CD4-positive, alpha-beta T cell treated with Interleukin-6 for 4 hours (primary cell): ENCODE measurements at places on chromosomes 3 and 15.

DNA sequence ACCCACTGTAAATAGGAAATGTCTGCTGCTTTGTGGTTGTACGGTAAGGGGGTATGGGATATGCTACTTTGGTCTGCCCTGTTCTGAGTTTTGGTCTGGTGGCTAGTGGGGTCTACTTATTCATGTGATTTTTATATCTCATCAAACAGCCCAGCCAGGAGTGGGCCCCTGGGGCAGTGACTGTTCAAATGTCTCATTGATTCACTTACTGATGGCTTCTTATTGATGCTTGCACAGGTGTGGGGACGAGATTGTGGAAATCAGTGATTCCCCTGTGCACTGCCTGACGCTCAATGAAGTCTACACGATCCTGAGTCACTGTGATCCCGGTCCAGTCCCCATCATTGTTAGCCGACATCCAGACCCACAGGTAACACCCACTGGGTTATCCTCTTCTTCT lies 38.5 kb downstream of the STARD5 start:
- DNase-seq = no peak

DNA sequence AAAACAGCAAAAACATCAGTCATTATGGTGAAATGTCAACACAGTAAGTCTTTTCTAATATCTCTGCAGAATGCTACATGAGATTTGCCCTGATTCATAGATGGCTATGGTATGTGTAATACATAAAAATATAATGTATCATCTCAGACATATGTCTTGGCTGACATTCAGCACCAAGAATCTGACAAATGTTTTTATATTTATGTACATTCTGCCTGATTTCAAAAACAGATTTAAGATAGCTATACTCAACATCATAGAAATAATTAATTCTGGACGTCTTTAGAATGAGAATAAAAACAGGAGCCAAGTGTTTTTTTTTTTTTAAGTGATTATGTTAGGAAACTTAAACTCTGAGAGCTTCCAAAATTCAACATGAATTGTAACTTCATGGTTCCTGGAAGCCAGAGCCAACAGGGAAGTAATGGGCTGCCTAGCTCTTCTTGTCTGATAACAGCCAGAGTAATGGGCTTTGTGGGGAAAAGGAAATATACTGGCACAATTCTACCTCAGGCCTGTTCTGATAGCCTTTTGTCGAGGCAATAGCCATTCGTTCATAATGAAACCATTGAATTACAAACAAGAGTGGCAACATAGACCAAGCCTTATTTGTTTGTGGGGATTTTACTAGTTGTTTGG lies 184.4 kb downstream of the VGLL4 start:
- no peak for DNase-seq

DNA sequence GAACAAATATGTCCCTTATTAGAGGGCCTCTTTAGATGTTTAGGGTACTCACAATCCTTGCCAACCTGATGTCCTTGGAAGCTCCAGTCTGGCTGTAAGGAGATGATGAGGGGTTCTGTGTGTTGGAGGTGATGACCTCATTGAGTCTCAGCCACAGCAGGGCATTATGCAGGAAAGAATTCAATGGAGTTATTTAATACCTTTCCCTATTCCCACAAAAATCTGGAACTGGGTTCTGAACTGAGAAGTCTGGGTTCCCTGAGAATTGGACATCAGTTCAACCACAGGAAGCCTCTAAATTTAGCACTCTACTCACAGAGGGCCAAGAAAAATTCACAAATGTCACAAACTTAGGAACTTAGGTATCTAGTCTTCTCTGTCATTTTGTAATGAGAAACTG lies 36.9 kb downstream of the SLC35A5 start:
- DNase-seq = no peak

- DNase-seq = no peak
Measured at GRCh38 chr15:80788536-80788935, 9.4 kb downstream of the CEMIP start.

DNA sequence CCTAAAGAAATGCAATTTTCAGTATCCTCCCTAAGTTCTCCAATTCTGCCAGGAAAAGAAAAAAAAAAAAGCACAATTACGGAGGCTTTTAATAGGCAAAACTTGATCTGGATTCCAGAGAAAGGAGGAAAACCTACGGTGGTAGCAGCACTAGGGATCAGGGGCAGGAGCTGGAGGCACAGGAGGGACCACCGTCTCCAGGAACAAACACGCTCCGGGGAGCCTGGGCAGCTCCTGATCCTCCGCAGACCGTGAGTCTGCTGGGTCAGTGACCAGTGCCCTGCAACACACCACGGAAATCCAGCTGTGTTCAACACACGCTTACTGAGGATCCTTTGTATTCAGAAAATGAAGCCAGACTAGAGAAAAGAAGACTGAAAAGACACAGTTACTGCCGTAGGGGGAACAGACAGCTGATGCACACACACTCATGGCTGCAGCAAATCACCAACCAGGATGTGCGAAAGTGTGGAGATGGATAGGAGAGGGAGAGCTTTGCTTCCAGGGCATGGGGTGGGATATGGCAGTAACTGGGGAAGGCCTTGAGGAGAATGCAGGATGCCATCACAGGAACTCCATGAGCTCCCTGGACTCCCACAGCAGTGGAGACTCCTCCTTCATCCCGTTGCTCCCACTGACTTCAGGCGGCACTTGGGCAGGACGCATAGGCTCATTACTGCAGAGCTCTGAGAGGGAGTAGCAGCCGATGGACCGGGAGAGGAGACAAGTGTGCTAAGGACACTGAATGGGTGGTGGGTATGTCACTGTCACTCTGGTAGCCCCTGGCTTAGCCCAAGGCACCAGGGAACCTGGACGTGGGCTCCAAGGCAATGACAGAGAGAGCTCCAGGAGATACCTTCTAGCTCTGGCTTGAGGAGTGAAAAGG lies 167.0 kb downstream of the ATP10A start:
- DNase-seq = no peak

- DNase-seq = no peak
Measured at GRCh38 chr3:174618368-174619080, 240.6 kb upstream of the NAALADL2 start.

GRCh38 chr3:12829886-12830784 lies 11.2 kb downstream of the RPL32 start:
- no peak for DNase-seq

GRCh38 chr3:39263576-39263975 lies 16.3 kb downstream of the CX3CR1 start:
- no peak for DNase-seq

DNA sequence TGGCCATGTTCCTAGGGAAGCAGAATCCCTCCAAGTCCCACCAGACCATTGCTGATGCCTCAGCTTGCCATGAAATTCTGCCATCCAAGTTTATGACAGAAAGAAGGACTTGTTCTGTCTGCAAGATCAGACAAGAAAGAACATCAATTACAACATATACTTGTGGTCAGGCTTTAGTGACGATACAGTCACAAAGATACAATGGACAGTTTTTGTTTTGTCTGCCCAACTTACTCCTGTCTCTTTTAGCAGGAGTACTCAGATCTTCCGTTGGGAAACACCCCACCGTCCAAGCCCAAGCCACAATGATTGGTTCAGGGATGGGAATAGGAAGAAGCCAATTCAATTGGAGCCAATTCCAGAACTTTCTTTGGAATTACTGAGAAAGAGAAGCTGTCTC lies 15.7 kb downstream of the KLHL6 start:
- no peak for DNase-seq

- no peak for DNase-seq
Measured at GRCh38 chr3:126051741-126052140, 32.2 kb downstream of the SLC41A3 start.

DNA sequence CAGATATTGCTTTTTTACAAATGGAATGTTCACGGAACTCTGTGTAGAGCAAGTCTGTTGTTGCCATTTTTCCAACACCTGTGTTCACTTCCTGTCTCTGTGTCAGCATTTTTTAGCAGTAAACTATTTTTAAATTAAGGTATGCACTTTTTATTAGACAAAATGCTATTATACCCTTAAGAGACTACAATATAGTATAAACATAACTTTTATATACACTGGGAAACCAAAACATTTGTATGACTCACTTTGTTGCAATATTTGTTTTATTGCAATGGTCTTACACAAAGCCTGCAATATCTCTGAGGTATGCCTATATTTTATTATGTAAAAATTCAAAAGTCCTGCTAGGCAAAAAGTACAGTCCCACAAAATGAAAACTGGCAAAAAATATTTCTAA lies 39.8 kb upstream of the FGF7 start:
- DNase-seq = no peak

DNA sequence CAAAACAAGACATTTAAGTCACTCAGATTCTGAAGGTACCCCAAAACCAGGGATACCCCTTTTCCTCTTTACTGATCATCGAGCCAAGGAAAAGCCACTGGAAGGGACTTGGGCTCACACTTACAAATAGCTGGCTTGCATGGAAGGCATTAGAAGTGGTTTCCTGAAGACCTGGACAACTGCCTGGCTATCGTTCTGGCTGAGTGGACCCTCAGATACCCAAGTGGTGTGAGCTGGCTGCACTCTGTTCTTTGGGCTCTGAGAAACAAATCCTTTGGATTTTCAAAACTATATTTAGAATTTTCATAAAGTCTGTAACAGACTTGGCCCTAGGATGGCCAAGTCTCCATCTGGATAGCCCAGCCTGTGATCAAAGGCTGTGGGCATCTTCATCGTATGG lies 110.1 kb upstream of the CTDSPL start:
- DNase-seq = no peak

DNA sequence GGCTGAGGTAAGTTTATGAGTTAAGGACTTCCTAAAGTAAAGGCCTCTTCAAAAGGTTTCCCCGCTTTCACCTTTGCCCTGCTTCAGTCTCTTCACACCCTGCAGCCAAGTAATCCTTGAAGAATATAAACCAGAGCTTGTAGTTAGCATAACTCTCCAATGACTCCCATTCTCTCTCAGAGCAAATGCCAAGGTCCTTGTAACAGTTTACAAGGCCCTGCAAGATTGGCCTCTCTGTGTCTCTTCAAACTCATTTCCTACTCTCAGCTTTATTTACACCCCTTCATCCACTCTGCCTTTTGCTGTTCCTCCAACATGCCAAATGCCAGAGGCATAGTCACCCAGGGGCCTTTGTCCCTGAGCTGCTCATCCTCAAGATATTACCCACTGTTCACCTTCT lies 60.5 kb upstream of the MME start:
- no peak for DNase-seq

DNA sequence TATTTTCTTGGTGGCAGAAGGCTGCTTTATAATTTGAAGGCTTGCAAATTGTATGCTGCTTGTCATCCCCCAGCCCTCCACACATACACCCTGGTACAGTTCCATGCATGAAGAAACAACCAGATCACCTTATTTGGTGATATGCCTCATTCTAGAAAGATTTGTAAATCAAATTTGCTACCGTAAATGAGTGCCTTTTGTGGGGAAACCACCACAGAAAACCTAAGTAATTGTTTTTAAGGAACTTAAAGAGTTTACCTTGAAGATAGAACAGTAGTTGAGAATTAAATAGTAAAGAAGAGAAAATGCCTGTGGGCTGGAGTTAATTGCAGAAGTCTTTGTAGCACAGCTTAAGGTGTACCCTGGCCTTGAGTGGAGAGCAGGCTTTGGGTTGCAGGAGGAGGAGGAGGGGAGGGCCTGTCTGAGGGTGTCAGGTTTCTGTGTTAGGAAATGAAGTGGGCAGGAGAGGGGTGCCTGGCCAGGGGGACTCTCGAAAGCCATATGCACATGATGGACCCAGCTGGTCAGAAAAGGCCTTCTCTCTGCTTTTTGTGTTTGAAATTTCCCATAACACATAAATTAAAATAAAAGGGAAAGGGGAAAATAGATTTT lies 6.9 kb downstream of the NIPA2 start:
- DNase-seq = no peak

- DNase-seq = peak; percentile 73
Measured at GRCh38 chr3:37993820-37994638, 3.4 kb downstream of the VILL start.

DNA sequence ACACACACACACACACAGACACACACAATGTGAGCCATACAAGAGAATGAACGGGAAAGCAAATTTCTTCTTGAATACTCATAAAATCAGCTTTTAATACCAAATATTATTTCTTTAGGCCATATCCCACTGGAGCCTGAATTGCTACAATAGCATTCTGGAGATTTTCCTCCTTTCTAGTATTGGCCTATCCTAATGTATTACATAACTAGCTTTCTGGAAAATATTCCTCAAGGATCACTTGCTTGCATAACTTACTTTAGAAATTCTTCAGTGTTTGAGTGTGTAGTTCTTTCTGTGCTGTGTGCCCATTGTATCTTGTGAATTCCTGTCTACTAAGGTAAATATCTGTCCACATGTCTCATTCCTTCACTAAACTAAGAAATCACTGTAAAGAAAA lies 351.0 kb upstream of the MCTP2 start:
- DNase-seq = no peak

DNA sequence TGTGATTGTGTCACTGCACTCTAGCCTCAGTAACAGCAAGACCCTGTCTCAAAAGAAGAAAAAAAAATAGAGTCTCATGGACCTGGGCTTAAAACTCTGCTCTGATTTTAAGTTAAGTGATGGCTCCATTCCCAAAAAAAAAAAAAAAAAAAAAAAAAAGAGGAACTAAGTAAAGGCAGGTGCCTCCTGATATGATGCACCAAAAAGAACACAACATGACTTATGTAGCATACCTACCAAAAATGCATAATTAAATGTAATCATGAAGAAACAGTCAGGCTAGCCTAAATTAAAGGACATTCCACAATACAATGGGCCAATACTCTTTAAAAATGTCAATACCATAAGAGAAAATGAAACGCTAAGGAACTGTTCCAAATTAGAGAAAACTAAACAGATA lies 5.4 kb upstream of the IREB2 start:
- no peak for DNase-seq

- DNase-seq = no peak
Measured at GRCh38 chr15:77607894-77608261, 24.8 kb downstream of the LINGO1 start.

GRCh38 chr3:46987319-46987742 lies 7.9 kb downstream of the NBEAL2 start:
- no peak for DNase-seq

DNA sequence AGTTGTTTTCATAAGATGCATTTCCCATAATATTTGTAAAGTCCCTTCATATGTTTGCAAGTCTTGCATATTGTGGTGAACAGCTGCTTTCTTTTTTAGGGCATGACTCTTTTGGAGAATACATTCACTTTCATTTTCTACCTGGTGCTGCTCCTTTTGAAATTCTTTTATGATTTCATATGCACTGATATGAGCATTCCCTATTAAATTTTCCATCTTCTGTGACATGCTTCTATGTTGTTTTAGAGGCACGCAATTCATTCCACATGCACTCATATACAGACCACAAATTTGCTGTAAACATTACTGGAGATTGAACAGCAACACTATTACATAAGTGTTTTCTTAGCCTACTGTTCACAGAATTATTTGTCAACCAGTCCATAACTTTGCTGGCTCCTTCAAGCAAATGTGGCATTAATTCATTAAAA lies 92.8 kb upstream of the TNFSF10 start:
- DNase-seq = no peak

GRCh38 chr15:31102039-31102321 lies 455 bp upstream of the TRPM1 start:
- no peak for DNase-seq

- DNase-seq = no peak
Measured at GRCh38 chr3:66817951-66818557, 180.1 kb upstream of the KBTBD8 start.
